BJ (cell line): ENCODE measurements at places on chromosomes 2 and 18.

DNA sequence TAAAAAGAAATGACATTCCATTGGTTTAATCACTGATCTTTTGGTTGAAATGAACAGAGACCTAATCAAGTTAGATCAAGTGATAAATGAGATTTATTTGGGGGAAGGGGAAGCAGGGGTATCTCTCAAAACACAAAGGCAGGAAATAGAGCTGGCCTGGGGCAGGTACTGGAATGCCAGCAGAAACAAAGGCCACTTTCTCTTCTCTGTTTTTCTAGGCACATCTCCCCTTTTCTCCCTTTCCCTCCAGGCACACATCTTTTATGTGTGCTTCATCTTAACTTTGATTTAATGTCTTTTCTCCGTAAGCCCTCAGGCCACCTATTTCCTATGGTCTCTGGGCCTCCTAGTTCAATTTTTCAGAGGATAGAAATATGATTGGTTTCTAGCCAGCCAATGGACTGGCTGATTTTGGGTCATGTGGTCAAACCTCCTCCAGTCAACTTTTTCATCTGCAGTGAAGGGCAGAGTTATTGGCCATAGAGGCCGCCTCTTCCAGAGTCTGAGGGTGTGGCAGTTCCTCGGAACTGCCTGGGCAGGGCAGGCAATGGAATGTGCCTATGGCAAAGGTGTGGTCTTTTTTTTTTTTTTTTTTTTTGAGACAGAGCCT is 58.9 kb upstream of the FAM136A start:
- no peak for DNase-seq

DNA sequence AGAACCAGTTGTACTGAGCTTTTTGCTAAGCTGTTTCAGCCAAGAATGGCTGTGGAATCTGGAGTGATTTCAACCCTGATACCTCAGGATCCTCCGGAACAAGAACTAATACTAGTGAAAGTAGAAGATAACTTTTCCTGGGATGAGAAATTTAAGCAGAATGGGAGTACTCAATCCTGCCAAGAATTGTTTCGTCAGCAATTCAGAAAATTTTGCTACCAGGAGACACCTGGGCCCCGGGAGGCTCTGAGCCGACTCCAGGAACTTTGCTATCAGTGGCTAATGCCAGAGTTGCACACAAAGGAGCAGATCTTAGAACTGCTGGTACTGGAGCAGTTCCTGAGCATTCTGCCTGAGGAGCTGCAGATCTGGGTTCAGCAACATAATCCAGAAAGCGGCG is 1.6 kb downstream of the ZNF397 start:
- DNase-seq: no peak

GRCh38 chr2:202932425-202933138 is 20.5 kb downstream of the CARF start:
- DNase-seq: no peak

DNA sequence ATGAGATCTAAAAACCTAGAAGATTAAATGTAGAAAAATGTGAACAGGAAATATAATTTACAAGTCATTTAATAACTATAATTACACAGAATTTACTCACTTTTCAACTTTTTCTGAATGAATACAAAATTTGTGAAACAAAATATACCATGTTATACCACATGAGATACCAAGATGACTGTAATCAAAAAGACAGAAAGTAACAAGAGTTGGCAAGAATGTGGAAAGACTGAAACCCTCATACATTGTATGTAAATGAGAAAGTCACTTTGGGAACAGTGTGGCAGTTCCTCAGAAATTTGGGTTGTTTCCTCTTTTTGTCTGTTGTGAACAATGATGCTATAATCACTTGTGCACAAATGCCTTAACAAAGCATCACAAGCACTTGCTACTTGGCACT is 145.4 kb upstream of the ZNF804A start:
- no peak for DNase-seq

GRCh38 chr2:169222665-169223064 is 139.7 kb downstream of the LRP2 start:
- DNase-seq: no peak

GRCh38 chr2:113847144-113847543 is 42.7 kb upstream of the ACTR3 start:
- DNase-seq: no peak

- no peak for DNase-seq
Observed at GRCh38 chr2:61949714-61950560, 44.5 kb downstream of the COMMD1 start.

- DNase-seq: no peak
Observed at GRCh38 chr2:134491022-134491421, 227.8 kb downstream of the TMEM163 start.

DNA sequence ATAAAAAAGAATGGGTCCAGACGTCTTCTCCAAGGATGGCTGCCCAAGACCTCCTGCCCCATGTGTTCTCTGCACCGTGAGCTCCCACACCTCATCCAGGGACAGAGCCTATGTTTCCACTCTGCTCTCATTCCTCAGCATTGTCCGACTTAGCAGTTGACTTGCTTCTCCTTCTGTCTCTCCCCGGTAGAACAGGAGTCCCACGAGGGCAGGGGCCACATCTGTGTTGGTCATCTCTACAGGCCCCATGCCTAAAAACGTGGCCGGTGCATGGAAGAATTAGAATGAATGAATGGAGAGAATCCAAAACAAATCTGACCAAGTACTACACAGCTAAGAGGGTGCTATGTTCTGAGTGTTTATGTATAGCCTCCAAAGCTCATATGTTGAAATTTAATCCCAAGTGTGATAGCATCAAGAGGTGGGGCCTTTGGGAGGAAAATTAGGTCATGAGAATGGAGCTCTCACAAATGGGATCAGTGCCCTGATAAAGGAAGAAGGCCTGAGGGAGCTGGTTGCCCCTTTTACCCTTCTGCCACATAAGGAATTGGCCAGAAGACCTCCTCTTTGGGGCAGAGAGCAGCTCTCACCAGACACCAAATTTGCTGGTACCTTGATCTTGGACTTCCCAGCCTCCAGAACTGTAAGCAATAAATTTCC is 55.9 kb downstream of the FAM178B start:
- no peak for DNase-seq

GRCh38 chr2:118061135-118061955 is 26.9 kb upstream of the INSIG2 start:
- no peak for DNase-seq

DNA sequence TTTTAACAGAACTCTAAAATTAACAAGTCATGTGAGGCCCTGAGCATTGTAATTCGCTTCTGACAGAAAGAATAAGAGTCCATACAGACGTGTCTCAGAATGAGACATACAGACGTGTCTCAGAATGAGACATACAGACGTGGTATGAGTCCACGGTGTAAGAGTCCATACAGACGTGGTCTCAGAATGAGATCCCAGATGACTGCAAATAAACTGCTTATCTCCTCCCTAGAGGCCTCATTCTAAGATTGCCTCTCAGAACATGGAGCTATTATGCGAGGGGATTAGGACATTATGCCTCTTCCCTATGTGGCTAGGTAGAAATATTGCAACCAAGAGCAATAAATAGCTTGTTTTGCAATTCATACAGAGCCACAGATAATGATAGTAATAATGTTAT is 63.9 kb downstream of the NEB start:
- DNase-seq: no peak

- DNase-seq: no peak
Observed at GRCh38 chr2:172427990-172428831, 825 bp downstream of the ITGA6 start.

DNA sequence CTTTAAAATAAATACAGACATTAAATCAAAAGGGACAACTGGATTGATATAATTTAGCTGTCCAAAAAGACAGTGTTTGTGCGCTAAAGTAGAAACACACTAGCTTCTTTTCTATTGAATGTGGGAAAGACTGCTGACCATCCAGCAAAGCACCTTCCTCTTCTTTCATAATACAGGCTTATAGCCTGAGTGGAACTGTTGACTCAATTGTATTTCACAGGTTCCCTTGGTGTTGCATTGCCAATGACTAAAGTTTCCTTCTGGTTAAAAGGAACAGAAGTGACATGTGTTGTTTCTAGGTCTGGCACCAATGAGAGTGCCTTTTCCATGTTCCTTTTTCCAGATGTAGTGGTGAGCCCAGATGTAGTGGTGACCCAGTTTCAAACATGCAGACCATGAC is 412.3 kb downstream of the RNF144A start:
- no peak for DNase-seq

DNA sequence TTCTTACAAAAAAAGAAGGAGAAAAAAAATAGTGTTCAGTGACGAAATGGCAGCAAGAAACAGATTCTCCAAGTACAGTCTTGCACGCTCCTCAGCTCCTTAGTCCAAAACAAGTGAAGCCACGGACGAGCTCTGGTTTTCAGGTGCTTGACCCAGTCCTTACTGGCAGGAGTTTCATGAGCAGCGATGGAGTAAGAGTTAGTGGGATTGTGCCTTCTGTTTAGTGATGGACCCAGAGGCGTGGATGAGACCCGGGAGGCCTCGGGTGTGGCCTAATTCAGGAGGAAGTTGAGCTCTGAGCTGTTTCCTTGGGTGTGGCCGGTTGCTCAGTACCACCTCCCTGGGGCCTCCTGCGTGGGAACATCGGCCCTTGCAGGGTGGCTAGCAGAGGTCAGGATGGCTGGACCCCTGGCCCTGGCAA is 52.0 kb downstream of the KIF5C start:
- DNase-seq: no peak

DNA sequence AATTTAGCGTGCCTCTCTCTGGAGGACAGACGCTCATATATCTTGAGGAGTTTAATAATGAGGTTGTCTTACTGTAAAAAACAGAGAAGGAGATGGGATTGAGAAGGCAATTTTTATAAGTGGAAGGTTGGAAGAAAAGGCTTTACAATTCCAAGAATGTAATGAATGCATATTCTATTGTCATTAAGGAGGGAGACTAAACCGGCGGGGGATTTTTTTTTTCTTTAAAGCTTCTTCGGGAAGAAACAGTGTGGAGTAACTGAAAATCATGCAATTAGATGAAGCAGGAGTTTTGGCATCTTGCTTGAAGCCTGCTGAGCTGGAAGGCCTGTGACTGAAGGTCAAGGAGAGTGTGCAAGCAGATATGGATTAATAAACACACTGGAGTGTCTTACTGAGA is 124.4 kb downstream of the HRH4 start:
- DNase-seq: no peak
